ENCODE measurements at places on chromosomes 6 and 20.
A peak's percentile ranks its signal among the peaks of the same experiment; 100 is the strongest.

- DNase-seq, result no peak
Measured at GRCh38 chr6:139429580-139430145, 55.2 kb upstream of the CITED2 start.

DNA sequence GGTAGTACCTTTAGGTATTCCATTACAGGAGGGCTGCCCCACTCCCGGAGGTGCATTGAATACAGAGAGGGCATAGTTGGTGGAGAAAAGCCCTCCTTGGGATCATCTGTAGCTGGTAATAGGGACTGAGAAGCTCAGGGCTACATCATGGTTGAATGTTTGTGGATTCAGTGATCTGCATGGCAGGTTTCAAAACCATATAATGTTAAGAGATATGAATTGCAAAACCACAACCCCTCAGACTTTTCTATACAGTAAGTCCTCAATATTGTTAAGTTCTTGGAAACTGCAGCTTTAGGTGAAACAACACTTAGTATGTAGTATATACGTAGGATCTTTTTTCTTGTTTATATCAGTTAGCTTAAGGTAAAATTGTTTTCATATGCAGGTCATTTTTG, 11.3 kb downstream of the TULP4 start:
- no peak for DNase-seq

GRCh38 chr20:22431419-22431818, 153.0 kb downstream of the FOXA2 start:
- no peak for DNase-seq

GRCh38 chr6:166987930-166988329, 11.3 kb upstream of the CEP43 start:
- DNase-seq, result no peak

GRCh38 chr20:37235065-37235464, 26.5 kb downstream of the GHRH start:
- peak; percentile 53 for DNase-seq

GRCh38 chr6:157101166-157101565, 222.2 kb downstream of the TMEM242 start:
- DNase-seq, result no peak

DNA sequence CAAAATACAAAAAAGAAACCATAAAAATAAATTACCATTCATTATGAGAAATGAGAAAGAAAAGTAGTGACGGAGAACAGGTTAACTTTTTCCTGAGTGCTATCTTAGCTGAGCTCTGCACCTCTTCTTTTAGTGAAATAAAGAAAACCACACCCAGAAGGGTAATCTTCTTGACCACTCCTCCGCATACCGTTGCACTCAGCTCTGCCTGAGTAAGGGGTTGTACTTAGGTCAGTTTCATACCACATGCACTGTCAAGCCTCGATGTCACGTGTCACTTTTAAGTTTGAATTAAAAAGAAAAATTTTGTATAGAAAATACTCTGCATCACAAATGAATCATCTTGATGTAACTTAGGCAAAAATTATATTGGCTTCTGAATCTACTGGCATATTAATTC, 2.8 kb downstream of the EZR start:
- DNase-seq, result no peak

DNA sequence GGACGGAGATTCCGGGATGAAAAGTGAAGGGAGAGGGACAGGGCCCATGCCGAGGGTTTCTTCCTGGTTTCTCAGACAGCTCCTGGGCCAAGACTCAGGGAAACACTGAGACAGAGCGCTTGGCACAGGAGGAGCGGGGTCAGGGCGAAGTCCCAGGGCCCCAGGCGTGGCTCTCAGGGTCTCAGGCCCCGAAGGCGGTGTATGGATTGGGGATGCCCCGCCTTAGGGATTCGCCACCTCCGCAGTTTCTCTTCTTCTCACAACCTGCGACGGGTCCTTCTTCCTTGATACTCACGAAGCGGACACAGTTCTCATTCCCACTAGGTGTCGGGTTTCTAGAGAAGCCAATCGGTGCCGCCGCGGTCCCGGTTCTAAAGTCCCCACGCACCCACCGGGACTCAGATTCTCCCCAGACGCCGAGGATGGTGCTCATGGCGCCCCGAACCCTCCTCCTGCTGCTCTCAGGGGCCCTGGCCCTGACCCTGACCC, 55.0 kb upstream of the HLA-A start:
- no peak for DNase-seq

GRCh38 chr20:4081421-4081820, 66.1 kb upstream of the RNF24 start:
- DNase-seq, result no peak

- no peak for DNase-seq
Measured at GRCh38 chr6:14142511-14143223, 25.1 kb downstream of the CD83 start.

DNA sequence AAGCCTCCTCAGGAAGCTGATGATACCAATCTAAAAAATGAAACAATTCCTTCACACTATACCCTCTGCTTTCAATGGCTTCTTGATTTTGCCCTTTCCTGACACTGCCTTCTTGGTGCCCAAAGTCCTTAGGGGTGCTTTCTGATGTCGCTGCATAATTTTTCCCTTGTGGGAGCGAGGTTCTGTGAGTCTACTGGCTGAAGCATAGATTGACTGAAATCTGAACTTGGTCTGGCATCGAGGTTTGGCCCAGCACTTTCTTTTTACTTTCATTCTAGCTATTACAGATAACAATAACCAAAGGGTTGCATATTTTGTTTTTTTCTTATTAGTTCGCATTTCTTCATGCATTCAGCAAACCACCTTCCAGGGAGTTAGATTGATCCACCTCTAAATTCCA, 65.8 kb downstream of the E2F3 start:
- DNase-seq, result no peak

GRCh38 chr20:60718743-60719480, 533.1 kb upstream of the CDH4 start:
- peak; percentile 70 for DNase-seq

- no peak for DNase-seq
Measured at GRCh38 chr6:13371421-13372072, 43.2 kb upstream of the TBC1D7 start.

DNA sequence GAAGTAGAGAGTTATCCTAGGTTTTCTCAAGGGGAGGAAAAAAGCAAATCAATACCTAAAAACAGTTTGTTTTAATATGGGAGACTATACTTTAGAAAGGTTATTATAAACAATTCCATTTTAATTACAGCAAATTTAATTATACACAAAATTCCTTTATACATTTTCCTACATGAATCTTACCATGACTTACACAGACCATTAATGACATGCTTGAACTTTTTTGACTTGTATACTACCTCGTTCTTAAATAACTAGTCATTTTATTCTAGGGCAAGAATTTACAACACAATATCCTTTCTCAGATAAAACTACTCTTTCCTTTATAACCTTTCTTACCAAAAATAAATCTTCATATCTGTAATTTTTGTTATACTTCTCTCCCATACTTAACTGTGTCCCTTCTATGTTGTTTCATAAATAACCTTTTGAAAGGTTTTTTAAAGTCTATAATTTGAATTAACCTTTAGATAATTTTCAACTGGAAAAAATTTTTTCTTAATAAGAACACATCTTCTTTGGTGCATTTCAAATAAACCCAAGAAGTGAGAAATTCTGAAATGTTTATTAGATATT, 729.4 kb downstream of the TENT5A start:
- DNase-seq, result peak; percentile 3

DNA sequence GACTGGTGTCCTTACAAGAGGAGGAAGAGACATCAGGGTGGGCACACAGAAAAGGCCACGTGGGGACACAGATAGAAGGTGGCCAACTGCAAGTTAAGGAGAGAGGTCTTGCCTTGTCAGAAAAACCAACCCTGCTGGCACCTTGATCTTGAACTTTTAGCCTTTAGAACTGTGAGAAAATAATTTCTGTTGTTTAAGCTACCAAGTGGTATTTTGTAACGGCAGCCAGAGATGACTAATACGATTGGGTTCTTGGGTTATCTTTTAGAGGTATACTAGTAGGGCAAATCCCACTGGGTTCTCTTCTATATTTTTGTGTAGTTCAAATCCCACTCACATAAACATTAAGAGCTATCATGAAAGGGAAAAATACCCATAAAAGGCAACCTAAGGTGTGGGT, 31.9 kb upstream of the ZBTB24 start:
- no peak for DNase-seq

- DNase-seq, result no peak
Measured at GRCh38 chr6:49898904-49899566, 32.7 kb upstream of the CRISP1 start.

- DNase-seq, result no peak
Measured at GRCh38 chr6:33431880-33432541, 12.1 kb downstream of the SYNGAP1 start.

DNA sequence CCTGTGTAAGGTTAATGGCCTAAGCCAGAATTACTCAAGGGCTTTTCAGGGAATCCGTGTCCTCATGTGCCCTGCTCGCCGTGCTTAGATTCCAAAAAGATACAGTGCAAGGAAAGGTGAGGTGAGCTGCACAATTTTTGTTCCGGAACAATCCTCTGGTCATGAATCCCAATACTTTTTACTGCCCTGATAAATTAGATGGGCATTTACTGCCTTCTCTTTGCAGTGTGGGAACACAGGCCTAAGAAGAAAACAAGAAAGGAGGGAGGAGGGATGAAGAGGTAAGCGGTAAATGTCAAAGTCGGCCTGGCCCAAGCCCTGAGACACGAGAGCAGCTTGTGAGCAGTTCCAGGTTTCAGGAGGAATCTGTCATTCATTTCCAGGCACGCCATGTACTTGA, 390.9 kb upstream of the SULF2 start:
- no peak for DNase-seq

DNA sequence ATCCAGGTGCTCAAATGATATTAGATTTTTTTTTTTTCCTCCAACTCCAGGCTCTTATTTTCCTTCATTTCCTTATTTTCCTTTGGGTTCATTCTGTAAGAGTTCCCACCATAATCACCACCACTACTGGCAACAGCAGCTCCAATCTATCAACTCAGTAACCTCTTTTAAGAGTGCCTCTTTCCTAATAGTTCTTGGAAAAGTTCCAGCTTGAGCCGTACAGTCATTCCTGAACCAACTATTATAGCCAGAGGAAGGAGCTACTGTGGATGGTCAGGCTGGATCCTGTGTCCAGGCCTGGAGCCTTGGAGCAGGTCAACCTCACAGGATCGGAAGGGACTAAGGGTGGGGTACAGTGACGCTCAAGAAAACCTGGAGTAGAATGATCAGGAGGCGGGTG, 4.2 kb upstream of the ANGPT4 start:
- DNase-seq, result no peak

GRCh38 chr20:48750941-48751635, 76.7 kb downstream of the PREX1 start:
- DNase-seq, result peak; percentile 82

- no peak for DNase-seq
Measured at GRCh38 chr20:4780245-4780644, 58.5 kb downstream of the PRND start.

DNA sequence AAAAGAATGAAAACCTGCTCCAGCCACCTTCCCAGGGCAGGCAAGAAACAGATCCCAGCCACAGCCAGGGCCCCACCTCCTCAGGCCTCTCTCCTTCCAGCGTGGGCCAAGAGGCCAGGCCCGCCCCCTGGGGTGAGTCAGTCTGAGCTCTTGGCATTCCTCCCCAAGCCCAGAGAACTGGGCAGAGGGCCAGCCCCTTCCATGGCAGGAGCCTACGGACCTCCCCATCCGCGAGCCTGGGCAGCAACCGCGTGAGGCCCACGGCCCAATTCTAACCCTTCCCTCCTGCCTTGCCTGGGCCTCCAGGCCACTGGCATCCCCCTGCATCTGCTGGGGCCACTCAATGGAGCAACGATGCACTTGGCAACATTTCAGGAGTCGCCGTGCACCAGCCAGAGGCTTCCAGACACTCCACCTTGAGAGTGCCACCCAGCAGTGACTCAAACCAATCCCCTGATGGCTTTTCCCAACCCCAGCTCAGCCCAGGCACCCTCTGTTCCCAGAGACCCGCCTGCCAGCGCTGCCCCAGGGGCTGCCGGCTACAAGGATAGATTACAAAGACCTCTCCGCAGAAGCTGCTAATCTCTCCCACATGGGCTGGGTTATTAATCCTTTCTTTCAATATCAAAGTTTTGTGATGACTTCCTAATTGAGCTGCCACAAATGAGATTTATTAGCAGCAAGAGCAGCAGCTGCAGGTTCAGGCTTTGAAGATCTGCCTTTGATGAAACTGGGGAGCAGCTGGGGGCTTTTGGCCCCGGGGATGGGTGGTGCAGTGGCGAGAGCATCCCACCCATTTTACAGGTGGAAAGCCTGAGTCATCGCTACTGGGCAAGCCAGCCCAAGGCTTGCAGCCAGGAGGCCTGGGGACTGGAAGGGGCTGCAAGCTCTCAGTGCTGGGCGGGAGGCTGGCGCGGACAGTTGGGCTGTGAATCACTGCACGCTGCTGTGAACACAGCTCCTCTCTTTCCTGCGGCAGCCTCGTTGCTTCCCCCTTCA, 85.7 kb downstream of the NFATC2 start:
- no peak for DNase-seq

- DNase-seq, result no peak
Measured at GRCh38 chr6:56742122-56742791, 99.6 kb upstream of the DST start.

DNA sequence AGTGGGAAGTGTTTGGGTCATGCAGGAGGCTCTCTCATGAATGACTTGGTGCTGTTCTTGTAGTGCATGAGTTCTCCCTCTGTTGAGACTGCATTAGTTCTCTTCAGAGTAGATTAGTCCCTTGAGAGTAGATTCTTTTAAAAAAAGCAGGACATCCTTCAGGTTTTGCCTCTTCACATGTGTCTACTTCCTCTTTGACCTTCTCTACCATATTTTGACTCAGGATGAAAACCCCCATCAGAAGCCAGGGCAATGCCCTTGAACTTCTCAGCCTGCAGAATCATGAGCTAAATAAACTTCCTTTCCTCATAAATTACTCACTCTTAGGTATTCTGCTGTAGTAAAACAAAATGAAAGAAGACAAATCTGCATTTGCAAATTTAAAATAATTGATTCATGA, 170.3 kb downstream of the CD109 start:
- DNase-seq, result no peak

GRCh38 chr6:67888546-67888885, 746.6 kb upstream of the ADGRB3 start:
- DNase-seq, result no peak

DNA sequence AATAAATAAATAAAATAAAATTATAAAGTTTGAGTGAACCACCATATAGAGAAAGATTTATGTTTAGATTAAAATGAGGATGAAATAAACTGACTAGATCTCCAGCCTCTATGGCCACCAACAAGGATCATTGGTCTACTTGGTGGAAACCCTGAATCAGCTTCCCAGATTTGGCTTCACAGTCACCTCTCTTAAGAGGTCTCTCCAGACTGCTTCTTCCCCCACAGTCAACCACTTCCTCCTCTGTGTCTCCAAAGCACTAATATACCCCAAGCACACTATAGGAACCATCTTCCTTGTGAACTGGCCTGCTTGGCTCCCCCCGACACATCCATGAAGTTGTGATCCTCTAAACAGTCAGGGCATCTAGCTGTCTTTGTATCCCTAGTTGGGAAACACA, 529.6 kb upstream of the RNF217 start:
- DNase-seq, result no peak

DNA sequence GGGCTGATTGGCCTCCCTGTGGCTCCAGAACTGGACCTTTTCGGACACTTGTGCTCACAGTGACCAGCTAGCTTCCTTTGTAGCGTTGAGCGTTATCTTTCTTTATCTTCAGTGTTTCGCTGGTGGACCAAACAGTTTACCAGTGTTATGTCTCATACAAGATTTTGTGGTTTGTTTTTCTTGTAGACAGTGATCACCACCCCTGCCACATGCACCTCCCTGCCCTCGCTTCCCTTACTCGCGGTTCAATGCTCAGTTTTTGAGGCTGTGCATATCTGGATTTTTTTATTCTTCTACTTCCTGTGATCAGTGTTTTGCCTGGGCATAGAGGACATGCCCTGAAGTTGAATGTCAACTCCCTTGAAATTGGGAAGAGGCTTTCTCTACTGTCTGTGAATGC, 16.4 kb downstream of the MYT1 start:
- no peak for DNase-seq

All from NCI-H1417 (cell line).